Left kidney (tissue), 8 donors: ENCODE measurements at places on chromosomes 6 and 20. TPM values are rescaled to one million over a fixed set of nuclear protein-coding genes. Genes with fewer than 3 reads are reported as not detected.
A peak's percentile ranks its signal among the peaks of the same experiment; 100 is the strongest.

DNA sequence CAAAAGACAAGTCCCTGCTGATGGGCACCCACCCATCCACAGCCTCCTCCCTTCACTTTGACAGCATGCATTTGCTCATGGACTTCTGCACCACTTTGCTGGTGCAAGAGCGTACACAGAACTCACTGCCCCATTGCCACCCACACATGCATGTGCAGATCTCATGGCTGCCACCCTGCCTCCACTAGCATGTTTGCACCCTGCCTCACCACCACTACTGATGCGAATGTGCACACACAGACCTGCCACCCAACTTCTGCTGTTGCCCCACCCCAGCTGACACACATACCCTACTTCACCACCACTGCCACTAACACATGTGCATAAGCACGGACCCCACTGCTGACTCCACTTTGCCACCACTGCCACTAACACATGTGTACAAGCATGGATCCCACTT lies 64.9 kb upstream of the EYS start:
- DNase-seq: no peak

DNA sequence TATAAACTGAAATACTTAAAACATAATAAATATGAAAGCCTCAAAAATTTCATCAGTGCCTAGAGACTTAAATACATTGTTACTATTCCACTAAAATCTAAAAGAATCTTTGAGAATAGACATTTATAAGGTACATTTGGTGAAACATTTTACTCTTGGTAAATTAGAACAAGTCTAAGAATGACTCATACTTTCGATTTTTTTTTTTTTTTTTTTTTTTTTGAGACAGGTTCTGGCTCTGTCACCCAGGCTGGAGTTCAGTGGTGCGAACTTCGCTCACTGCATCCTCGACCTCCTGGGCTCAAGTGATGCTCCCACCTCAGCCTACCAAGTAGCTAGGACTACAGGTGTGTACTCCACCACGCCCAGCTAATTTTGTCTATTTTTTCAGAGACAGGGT lies 6.4 kb downstream of the FUCA2 start:
- no peak for DNase-seq

GRCh38 chr6:44068607-44069296 lies 58.5 kb downstream of the MRPL14 start:
- no peak for DNase-seq

GRCh38 chr20:49286689-49287551 lies 9.1 kb upstream of the ZNFX1 start:
- no peak for DNase-seq

GRCh38 chr6:105591053-105591452 lies 188.2 kb upstream of the PREP start:
- DNase-seq: no peak

DNA sequence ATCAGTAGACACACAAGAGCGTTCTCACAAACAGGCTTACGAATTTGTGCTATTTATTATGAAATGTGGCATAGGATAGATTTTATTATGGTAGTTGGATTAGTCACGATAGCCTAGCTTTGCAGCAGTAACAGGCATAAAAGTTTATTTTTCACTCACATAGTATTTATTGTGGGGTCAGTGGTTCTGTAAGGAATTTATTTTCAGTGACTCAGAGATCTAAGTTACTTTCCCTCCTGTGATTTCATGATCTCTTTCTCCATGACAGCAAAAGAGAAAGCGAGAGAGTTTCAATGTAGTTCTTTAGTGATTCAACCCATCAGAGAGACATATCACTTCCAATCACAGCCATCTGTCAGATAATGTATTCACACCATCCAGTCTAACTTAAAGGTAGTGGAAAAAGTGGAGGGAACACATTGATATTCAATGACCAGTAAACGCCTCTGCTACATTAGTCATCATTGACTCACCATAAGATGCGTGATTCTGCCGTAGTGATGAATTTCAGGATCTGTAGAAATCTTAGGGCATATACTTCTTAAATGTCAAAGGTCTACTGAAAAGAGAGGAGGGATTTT lies 605.5 kb downstream of the HDGFL1 start:
- no peak for DNase-seq

DNA sequence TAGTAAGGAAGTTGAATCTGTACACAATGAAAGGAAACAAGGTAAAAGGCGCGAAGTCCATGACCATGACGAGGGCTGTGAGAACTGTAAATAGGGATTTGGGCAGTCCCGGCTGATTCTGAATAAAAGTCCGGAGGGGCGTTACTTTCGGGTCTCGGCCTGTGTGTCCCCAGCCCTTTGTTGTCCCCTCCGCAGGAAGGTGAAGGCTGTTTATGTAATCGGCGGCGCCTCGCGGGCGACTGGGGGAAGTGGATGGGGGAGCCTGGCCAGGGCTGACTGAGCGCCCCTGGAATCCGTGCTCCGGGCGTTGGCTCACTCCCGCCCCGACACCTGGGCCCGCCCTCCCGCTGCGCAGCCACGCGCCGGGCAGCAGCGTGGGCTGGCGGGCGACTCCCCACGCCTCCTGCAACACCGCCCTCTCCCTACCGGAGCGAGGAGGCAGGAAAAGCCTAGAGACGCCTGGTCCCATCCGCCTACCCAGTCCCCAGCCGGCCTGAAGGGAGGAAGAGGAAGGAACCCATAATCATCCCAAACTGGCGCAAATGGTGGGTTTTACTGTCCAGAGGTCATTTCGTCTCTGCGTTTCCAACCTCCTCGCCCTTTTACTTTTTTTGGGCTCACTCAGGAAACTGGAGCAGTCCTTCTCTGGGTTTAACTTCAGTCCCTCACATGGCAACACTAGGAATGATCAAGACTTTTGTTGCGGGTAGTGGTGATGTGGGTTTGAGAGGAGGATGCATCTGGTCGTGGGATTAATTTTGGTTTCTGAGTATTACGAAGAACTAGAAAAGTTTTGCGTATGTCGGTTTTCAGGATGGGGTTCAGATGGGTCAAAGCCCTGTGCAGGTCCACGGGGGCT lies 12.1 kb downstream of the TRIM31 start:
- peak; percentile 15 for DNase-seq

- no peak for DNase-seq
These were observed 508 bp downstream of the NOP56 start for GRCh38 chr20:2652724-2653555.

DNA sequence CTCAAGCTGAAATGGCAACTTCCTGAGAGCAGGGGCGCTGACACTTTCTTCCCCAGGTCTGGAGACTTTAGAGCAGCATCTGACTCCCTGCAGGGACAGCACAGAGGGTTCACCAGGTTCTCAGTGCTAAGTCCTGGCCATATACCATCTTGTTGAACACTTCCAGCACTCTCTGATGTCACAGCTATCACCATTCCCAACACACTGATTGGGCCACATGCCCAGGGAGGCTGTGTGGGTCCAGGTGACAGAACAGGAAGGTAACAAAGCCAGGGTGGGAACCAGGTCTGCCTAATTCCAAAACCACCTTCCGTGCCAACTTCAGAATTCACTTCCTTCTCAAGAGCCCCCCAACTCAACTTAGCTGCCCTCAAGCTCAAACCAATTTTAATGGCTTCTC lies 4.3 kb downstream of the APCDD1L start:
- DNase-seq: no peak

DNA sequence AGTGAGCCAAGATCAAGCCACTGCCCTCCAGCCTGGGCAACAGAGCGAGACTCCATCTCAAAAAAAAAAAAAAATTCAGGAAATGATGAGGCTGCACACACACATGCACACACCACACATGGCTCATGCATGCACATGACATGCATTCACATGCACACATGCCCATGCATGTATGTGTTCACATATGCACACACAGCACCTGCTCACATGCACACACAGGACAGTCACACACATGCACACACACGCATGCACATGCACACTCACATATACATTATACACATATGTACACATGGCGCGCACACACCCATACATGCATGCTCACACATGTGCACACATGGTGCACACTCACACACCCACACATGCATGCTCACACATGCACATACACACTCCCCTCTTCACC lies 22.5 kb downstream of the RIPOR3 start:
- no peak for DNase-seq

- no peak for DNase-seq
These were observed 17.3 kb upstream of the FRMD1 start for GRCh38 chr6:168096271-168096764.

DNA sequence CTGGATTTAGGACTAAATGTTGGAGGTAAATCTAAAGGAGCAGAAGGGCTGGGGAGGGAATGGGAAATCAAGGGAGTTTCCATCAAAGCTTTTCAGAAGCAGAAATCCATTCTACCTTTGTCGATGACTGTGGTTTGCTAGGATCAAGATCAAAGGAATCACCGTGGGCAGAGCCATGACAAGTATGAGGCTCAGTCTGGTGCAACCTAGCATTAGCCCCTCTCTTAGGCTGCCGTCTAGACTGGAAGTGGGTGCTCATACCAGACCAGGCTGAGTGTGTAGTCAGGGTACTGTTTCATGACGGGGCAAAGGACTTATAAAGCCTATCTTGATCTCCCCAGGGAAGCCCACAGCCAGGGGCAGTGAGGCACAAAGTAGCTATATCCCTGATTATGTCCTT lies 120.5 kb downstream of the BMP2 start:
- no peak for DNase-seq

GRCh38 chr6:4598384-4598995 lies 177.7 kb upstream of the CDYL start:
- no peak for DNase-seq

DNA sequence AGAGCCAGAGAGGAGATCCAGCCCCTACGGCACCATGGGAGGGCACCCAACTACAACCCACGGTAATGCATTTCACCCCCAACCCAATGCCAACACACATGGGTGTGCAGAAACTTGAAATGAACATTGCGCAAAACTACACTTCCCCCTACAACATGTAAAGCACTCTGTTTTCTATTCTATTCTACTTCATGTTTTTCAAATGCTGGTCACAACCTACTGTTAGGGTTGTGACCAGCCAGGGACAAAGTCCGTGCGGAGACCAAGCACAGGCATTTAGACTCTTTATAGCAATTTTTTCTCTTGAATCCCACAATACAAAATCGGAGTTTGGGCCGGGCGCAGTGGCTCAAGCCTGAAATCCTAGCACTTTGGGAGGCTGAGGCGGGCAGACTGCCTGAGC lies 90.6 kb downstream of the MRPL14 start:
- no peak for DNase-seq

DNA sequence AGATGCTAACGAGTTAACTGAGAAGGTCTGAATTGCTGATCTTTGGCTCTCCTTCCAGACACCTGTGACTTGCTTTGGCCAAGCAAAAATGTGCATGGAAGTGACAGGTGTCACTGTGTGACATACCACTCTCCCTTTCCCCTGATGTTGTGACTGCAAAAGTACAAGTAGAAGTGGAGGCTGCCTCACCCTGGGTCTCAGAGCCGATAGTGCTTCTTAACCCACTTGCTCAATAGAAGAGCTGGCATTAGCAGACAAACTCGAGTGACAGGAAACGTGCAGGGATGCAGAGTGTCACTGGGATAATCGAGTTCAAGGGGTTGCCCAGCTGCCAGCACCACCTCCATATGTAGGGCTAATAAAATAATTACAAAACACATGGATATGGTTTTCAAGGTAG lies 16.4 kb upstream of the SPO11 start:
- no peak for DNase-seq

DNA sequence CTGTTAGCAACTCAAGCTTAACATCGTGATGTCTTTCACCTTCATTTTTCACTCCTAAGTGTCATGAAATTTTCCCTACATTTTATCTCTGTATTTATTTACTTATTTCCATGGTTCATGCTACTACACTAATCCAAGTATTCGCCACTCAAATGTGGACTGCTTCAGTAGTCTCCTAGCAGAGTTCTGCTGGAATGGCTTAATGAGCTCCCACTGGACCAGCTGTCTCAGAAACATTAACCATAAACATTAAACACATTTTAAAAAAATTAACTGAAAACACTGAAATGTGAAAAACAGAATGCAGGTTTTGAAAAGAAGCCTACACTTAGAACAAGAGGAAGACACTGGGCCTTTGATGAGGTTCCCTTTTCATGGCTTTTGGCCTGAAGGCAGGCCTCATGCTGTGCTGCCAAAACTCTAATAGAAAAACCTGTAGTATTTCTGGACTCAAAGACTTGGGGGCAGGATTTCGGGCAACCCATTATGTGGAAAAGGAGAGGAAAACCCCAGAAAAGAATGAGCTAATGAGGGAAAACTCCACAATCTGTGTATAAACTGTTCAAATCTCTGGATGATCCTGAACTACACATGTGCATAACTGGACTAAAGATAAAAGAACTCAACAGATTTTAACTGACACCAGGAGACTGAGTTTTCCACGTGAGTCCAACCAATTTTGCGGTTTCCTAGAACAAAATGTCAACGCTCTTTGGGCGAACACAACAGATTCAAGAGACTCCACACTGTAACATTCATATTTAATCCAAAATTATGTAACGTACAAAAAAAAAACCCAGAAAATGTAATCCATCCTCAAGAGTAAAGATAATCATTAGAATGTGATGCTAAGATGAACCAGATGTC lies 33.0 kb downstream of the SAMD3 start:
- DNase-seq: no peak

GRCh38 chr6:135411849-135412248 lies 85.7 kb downstream of the AHI1 start:
- no peak for DNase-seq

The ZC2HC1B gene
- not detected for polyA plus RNA-seq

The PPP1R10 gene
- 57.8 TPM for polyA plus RNA-seq

The SEMG1 gene
- polyA plus RNA-seq: not detected

The CST7 gene
- polyA plus RNA-seq: 0.30 TPM

The PDE7B gene
- polyA plus RNA-seq: 8.0 TPM

The GPR6 gene
- polyA plus RNA-seq: not detected

The MEP1A gene
- not detected for polyA plus RNA-seq

The PSORS1C2 gene
- polyA plus RNA-seq: 0.15 TPM

The RAD21L1 gene
- not detected for polyA plus RNA-seq

The COL9A3 gene
- 10.3 TPM for polyA plus RNA-seq

The ZKSCAN3 gene
- polyA plus RNA-seq: 13.1 TPM

The C6orf141 gene
- 2.0 TPM for polyA plus RNA-seq

The ARMC2 gene
- 15.7 TPM for polyA plus RNA-seq

The TTK gene
- 33.2 TPM for polyA plus RNA-seq

The COL19A1 gene
- polyA plus RNA-seq: 4.0 TPM

The SPDEF gene
- 0.07 TPM for polyA plus RNA-seq

The POPDC3 gene
- 0.27 TPM for polyA plus RNA-seq
